ENCODE measurements at places on chromosomes 16 and 17. TPM values are rescaled to one million over a fixed set of nuclear protein-coding genes. Genes with fewer than 3 reads are reported as not detected.
A peak's percentile ranks its signal among the peaks of the same experiment; 100 is the strongest.

DNA sequence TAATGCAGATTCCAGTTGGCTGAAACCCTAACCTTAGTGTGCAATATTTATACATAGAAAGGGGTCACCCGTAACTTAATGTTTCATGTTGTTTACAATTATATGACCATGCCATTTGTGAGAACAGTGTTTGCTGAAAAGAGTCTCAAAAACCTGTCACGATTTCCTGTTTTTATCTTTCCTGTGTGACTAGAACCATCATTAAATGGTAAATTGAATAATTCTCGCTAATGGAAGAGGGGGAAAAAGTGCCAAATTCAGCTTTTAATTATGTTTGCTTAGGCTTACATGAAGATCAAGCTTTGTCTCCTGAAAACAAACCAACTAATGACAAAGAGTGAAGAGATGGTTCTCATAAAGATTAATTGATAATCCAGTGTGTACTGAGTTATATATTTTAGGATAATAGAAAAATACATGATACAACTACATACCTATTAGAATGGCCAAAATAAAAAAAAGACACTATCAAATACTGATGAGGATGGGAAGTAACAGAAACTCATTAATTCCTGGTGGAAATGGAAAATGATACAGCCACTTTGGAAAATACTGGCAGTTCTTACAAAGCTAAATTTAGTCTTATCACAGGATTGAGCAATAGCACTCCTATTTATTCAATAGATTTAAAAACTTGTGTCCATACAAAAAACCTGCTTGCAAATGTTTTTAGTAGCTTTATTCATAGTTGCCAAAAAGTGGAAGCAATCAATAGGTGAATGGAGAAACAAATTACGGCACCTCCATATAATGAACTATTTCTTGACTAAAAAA, 141.7 kb downstream of the CDK5R1 start:
- no peak for DNase-seq

DNA sequence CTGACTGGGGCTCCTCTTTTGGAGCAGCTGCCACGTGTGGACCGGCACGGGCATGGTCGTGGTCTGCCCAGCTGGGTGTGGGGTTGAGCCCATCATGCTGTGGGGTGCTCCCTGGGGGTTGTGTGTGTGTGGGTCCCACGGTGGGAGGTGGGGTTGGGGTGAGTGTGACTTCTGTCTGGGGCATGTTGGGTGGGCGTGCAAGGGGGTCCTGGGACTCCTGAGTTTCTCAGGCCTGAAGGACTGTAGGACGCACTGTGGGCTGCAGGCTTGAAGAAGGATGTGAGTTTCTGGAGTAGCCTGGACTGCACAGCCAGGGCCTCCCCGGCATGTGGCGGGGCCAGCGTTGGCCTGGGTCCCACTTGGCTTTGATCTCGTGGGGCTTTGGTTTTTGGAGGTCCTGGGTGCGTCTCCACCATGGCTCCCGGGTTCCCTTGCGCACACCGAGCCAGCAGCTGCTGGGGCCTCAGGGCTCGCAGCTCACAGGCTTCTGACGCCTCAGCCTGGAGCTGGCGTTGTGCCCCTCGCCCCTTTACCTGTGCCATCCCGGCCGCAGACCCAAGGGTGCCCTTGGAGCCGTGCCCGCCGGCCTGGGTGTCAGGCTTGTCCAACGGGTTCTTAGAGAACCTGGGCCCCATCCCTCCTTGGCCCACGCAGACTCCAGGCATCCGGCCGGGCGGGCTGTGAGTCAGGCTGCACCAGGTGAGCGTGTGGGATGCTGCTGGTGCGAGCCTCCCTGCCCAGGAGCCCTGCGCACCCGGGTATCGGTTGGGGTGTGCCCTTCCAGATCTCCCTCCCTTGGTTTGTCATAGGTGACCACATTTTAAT, 34.4 kb upstream of the ZNF750 start:
- no peak for DNase-seq

Gene LITAFD
- polyA plus RNA-seq, result not detected

- DNase-seq, result peak; percentile 31
These were observed 59.1 kb upstream of the CLEC18B start for GRCh38 chr16:74480150-74481029.

GRCh38 chr17:17264430-17264829, 16.6 kb downstream of the COPS3 start:
- no peak for DNase-seq

Gene EFCAB3
- polyA plus RNA-seq, result not detected

- DNase-seq, result no peak
These were observed 6.4 kb upstream of the MT1B start for GRCh38 chr16:56645311-56645710.

DNA sequence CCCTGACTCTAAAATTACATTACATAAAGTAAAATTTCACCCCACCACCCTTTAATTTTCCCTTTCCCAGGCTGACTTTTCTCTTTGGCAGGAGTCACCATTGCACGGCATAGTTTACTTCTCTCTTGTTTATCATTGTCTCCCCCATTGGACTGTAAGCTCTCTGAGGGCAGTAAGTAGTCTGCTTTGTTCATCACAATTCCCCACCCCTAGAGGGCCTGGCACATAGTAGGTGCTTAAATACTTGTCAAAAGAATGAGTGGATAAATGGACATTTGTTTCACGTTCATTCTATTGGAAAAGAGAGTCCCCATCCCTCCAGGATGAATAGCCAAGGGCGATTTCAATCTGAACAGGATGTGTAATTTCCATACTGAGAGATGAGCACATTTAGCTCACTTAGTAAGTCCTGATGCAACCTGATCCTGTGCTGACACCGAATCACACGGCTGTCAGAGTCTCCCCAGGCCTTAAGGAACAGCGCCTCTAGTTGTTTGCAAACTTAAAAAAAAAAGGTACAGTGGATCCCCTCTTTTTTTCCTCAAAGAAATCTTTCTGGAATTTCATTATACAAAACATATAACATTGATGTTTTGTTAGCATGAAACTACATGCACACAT, 54.0 kb downstream of the AKAP1 start:
- no peak for DNase-seq
